NCI-H1436 (cell line): ENCODE measurements at places on chromosomes 2 and 18.

DNA sequence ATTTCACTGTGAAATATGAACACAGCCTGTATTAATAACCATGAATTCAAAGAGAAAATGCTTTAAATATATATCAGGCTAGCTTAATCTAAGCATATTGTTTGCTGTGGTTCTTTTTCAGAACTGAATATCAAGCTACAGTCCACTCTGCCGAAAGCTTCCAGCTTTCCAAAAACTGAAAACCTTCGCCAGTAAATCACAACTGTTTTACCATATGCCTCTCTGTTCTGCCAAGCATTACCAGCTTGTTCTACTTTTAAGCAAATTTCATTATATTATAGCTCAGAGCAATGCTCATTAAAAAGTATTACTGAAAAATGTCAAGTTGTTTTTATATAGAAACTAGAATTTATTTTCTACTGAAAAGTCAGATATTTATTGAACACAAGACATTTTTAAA is 277.4 kb downstream of the NRXN1 start:
- DNase-seq, result no peak

- DNase-seq, result no peak
Measured at GRCh38 chr2:224173210-224173609, 134.1 kb upstream of the SERPINE2 start.

GRCh38 chr18:13219593-13220159 is 1.1 kb downstream of the LDLRAD4 start:
- no peak for DNase-seq

- DNase-seq, result no peak
Measured at GRCh38 chr18:60295674-60296073, 76.9 kb downstream of the MC4R start.

GRCh38 chr2:159968279-159968900 is 94.0 kb downstream of the PLA2R1 start:
- peak; percentile 72 for DNase-seq
